ENCODE measurements at places on chromosomes 4 and X. TPM values are rescaled to one million over a fixed set of nuclear protein-coding genes. Genes with fewer than 3 reads are reported as not detected.
A peak's percentile ranks its signal among the peaks of the same experiment; 100 is the strongest.

The KLHL13 gene
- 2.2 TPM for total RNA-seq

The MSX1 gene
- 0.10 TPM for total RNA-seq

The KLHL5 gene
- 8.3 TPM for total RNA-seq

The FAM114A1 gene
- not detected for total RNA-seq

The DIPK2B gene
- not detected for total RNA-seq

The TCEAL6 gene
- total RNA-seq: not detected

The DCAF12L1 gene
- not detected for total RNA-seq

The MAGEC1 gene
- not detected for total RNA-seq

The BMPR1B gene
- total RNA-seq: not detected

The DMRTC1 gene
- not detected for total RNA-seq

The SSX5 gene
- total RNA-seq: not detected

The TMEM154 gene
- 18.3 TPM for total RNA-seq

The PLS3 gene
- 1.6 TPM for total RNA-seq

The GYG2 gene
- total RNA-seq: not detected

The DDIT4L gene
- 0.34 TPM for total RNA-seq

The HTR2C gene
- not detected for total RNA-seq

The PPA2 gene
- 104 TPM for total RNA-seq

GRCh38 chrX:38500866-38501265, 60.5 kb upstream of the TSPAN7 start:
- no peak for DNase-seq

GRCh38 chrX:9164086-9164485, 130.2 kb upstream of the FAM9B start:
- DNase-seq: no peak

DNA sequence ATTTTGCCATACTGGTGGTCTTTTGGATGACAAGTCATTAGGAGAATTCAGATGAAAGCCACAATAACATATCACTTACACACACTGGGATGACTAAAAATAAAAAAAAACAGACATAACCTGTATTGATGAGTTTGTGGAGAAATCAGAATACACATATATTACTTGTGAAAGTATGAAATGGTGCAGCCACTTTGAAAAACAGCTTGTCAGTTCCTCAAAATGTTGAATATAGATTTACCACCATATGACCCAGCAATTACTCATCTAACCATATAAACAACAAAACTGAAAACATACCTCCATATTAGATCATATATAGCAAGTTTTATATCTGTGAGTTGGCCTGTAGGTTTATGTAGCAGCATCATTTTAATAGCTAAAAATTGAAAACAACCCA, 608.7 kb downstream of the TLL1 start:
- no peak for DNase-seq

- DNase-seq: no peak
Observed at GRCh38 chr4:173360587-173361221, 10.1 kb upstream of the SAP30 start.

- DNase-seq: no peak
Observed at GRCh38 chrX:24026432-24026831, 554 bp downstream of the KLHL15 start.

GRCh38 chrX:136199365-136199764, 51.8 kb downstream of the MAP7D3 start:
- no peak for DNase-seq

- DNase-seq: no peak
Observed at GRCh38 chrX:115533485-115533884, 27.5 kb upstream of the PLS3 start.

DNA sequence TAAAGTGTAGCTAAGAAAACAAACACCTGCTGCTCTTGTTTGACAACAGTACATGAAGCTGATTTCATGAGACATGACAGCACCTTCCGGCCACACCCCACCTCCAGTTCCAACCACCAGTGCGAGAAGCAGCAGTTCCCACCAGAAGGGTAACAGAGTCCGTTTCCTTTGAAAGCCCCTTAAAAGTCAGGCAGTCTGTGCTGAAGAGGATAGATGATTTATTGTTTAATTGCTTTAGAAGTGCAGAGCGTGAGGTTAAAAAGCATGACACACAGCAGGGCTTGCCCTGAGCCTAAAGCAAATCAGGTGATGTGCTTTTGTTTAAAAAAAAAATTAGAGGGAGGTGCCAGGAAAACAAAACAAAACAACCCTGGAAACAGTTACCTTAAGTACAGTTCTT, 82.6 kb downstream of the HADH start:
- peak; percentile 70 for DNase-seq

GRCh38 chr4:53120778-53121177, 245.1 kb downstream of the SCFD2 start:
- DNase-seq: no peak

- no peak for DNase-seq
Observed at GRCh38 chrX:97065066-97065465, 181.4 kb downstream of the RPA4 start.

GRCh38 chr4:101081695-101082369, 265.5 kb downstream of the PPP3CA start:
- DNase-seq: no peak

DNA sequence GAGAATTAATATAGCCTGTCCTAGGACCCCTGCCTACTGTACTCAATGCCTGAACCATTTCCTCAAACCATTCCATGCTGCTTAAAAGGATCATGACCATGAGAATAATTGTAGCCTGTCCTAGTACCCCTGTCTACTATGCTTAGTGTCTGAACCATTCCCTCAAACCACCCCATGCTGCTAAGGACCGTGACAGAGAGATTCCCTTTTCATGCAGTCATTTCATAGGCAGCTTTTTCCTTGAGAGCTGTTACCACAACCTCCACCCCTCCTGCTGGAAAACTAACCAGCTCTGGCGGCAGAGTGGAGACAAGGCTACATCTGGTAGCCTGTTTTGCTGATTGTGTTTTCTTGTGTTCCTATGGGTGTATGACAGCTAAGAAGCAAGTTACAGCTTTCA, 174.9 kb upstream of the SMARCAD1 start:
- DNase-seq: no peak

DNA sequence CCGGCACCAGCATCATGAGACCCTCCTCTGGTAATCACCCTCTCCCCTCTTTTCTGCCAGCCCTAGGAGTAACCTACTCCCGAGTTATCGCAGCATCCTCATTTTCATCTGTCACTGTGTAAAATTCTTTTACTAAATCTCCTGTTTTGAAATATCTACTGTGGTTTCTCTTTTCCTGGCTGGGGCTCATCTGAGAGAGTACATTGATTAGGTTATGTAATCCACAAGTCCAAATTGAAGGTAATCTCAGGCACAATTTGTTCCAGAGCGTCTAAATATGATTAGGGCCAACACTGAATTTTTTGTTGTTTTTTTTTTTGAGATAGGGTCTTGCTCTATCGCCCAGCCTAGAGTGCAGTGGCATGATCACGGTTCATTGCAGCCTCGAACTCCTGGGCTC, 142.4 kb downstream of the SMIM20 start:
- DNase-seq: no peak

GRCh38 chr4:184348311-184349233, 125.8 kb downstream of the IRF2 start:
- DNase-seq: no peak

DNA sequence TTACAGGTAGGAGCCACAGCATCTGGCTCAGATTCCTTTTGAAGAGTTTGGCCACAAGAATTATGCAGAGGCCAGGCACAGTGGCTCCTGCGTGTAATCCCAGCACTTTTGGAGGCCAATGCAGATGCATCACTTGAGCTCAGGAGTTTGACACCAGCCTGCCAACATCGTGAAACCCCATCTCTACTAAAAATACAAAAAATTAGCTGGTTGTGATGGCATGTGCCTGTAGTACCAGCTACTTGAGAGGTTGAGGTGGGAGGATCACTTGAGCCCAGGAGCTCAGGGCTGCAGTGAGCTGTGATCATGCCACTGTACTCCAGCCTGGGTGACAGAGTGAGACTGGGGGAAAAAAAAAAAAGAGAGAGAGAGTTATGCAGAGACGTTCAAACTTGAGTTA, 53.0 kb downstream of the MID1IP1 start:
- no peak for DNase-seq

- no peak for DNase-seq
Observed at GRCh38 chrX:132373610-132374009, 115.2 kb downstream of the MBNL3 start.

DNA sequence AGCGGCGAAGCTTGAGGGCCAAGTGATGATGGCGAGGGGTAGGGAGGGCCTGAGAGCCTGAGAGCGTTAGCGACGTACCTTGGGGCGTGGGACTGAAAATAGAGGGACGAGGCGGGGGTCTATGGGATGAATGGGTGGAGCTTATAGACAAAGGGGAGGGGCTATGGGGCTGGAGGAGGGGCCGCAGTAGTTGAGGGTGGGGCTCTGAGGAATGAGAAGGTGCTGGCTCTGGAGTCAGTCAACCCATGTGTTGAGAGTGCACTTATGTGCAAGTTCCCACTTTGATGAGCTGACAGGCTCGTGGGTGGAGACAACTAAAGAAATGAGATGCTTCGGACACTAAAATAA, 488 bp downstream of the TBC1D25 start:
- no peak for DNase-seq

DNA sequence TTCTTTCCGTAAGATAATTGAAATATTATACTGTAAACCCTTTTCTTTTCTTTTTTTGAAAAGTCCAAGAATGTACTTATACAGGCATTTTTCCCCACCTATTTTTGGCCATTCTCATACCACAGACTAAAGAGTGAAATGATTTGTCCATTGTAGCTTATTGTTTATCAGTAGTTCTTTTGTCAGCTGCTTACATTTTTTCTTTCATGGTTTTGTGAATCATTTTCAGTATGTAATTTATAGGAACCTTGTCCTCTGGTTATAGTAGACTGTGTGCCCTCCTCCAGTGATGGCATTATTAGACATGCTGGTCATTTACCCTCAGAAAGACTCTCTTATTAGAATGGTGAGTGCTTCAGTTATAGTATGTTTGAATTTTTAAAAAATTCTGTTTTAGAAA, 56.7 kb downstream of the CCKAR start:
- DNase-seq: no peak

DNA sequence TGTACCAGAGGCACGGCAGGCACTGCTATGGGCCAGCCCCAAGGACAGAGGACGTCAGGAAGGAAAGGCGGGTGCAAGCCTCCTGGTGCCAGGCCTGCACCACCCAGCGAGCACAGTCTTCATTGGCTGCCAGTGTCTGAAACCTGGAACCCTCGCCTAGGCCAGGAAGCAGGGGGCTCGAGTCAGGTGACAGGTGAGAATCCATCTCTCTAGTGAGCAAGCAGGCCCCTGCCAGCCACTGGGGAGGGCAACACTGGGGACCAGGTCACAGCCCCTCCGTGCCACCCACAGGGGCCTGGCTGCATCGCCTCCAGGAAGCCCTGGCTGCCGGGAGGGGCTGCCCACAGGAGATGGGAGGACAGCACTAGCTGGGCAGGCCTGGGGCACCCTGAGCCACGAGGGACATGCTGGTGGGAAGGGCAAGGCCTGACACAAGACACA, 6.9 kb upstream of the HAUS3 start:
- DNase-seq: no peak

- DNase-seq: no peak
Observed at GRCh38 chr4:945274-946102, 13.2 kb downstream of the TMEM175 start.

GRCh38 chr4:116489739-116490138, 595.6 kb downstream of the TRAM1L1 start:
- DNase-seq: no peak

GRCh38 chr4:138049355-138049754, 192.8 kb downstream of the SLC7A11 start:
- DNase-seq: no peak

GRCh38 chr4:181119186-181119585, 1124.0 kb upstream of the TENM3 start:
- DNase-seq: no peak

GRCh38 chr4:73021634-73022033, 47.9 kb downstream of the COX18 start:
- DNase-seq: no peak

GRCh38 chrX:112800971-112801775, 39.5 kb downstream of the AMOT start:
- no peak for DNase-seq

DNA sequence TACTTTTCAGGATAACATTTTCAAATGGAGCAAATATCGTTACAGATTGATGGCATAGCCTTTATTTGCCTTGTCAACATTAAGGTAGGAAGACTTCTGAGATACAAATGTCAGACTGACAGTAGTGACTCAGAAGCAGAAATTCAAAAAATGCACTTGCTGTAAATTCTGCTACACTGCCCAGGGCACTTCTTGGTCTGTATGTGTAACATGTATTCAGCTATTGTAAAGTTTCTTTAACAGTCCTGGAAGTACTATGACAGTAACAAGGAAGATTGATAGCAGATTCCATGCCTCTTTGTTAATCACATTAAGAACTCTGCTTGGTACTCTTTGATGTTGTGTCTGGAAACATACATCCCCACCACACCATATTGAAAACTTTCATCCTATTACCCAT, 69.6 kb upstream of the PCDH18 start:
- DNase-seq: no peak

All from activated naive CD8-positive, alpha-beta T cell treated with anti-CD3 and anti-CD28 coated beads for 36 hours (primary cell).